ENCODE measurements at places on chromosomes 16 and 17. TPM values are rescaled to one million over a fixed set of nuclear protein-coding genes. Genes with fewer than 3 reads are reported as not detected.

The PPP1R27 gene
- total RNA-seq: not detected

- H3K36me3 ChIP-seq: peaks cover 14% of the 10 kb centered on the region
- H3K27me3 ChIP-seq: no peaks in the 10 kb centered on the region
- no peak overlapping the region for H3K27ac ChIP-seq
- H3K4me1 ChIP-seq: no peaks in the 10 kb centered on the region
Measured at GRCh38 chr17:48068491-48068961, 20.4 kb downstream of the NFE2L1 start.

The PRCD gene
- 0.36 TPM for total RNA-seq

The THUMPD1 gene
- 58.6 TPM for total RNA-seq

DNA sequence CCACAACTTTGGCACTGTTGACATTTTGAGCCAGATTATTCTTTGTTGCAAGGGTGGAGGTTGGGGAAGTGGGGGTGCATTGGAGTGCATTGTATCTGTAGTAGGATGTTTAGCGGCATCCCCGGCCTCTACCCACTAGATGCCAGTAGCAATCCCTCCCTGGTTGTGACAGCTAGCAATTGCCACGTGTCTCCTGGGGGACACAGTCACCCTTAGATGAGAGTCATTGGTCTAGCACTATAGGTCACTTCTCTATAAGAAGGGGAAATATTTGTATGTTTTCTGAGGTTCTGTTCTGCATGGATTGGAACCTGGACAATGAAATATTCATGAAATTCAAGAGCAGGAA lies 32.4 kb downstream of the MSI2 start:
- H3K27ac ChIP-seq: no peak overlapping the region
- peaks cover 46% of the 10 kb centered on the region for H3K4me1 ChIP-seq
- no peak for DNase-seq
- no peak overlapping the region for H3K4me3 ChIP-seq

The RCVRN gene
- total RNA-seq: not detected

- no peak for DNase-seq
- no peaks in the 10 kb centered on the region for H3K4me1 ChIP-seq
- H3K4me3 ChIP-seq: no peak overlapping the region
- no peaks in the 10 kb centered on the region for H3K27me3 ChIP-seq
- H3K27ac ChIP-seq: no peak overlapping the region
Measured at GRCh38 chr16:63361032-63361624, 1324.9 kb upstream of the CDH8 start.

The CA5A gene
- total RNA-seq: not detected

GRCh38 chr16:84243732-84244131 lies 3.9 kb upstream of the KCNG4 start:
- H3K36me3 ChIP-seq: no peaks in the 10 kb centered on the region
- H3K27ac ChIP-seq: no peak overlapping the region
- no peak overlapping the region for H3K4me3 ChIP-seq
- no peak for DNase-seq

DNA sequence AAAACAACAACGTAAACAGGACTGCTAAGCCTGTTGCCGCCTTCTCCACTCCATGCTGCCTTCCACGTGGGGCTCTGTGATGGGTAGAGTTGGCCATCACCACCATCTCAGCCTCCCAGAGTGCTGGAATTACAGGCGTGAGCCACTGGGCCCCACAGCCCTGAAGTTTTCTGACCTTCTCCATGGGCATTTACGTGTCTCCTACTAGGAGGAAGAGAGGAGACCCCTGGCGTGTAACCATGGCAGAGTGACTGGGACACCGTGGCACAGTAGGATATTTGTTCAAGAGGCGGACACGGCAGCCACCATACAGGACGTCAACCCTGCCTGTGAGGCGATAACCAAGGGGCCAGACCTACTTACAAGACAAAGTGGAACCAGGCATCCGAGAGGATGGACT lies 31.1 kb downstream of the TRPV3 start:
- no peaks in the 10 kb centered on the region for H3K27me3 ChIP-seq
- no peak overlapping the region for H3K4me3 ChIP-seq
- no peak overlapping the region for H3K27ac ChIP-seq
- H3K4me1 ChIP-seq: no peaks in the 10 kb centered on the region

The CMTR2 gene
- total RNA-seq: 18.5 TPM

- peaks cover 79% of the 10 kb centered on the region for H3K36me3 ChIP-seq
- H3K27me3 ChIP-seq: no peaks in the 10 kb centered on the region
- peaks cover 33% of the 10 kb centered on the region for H3K4me1 ChIP-seq
- H3K27ac ChIP-seq: peak overlapping the region; percentile 87
Measured at GRCh38 chr16:30068750-30069610, 3.4 kb downstream of the ALDOA start.

- no peaks in the 10 kb centered on the region for H3K4me1 ChIP-seq
- H3K27me3 ChIP-seq: no peaks in the 10 kb centered on the region
- H3K36me3 ChIP-seq: no peaks in the 10 kb centered on the region
- no peak for DNase-seq
- no peak overlapping the region for H3K4me3 ChIP-seq
Measured at GRCh38 chr16:6663668-6664067, 669.0 kb upstream of the RBFOX1 start.

Data from activated naive CD8-positive, alpha-beta T cell treated with anti-CD3 and anti-CD28 coated beads for 36 hours (primary cell).